Stimulated activated CD8-positive, alpha-beta memory T cell treated with anti-CD3 and anti-CD28 coated beads, Interleukin-2, amount 100 ng/mL, for 1 hour (primary cell): ENCODE measurements at places on chromosomes 12 and 14.
A peak's percentile ranks its signal among the peaks of the same experiment; 100 is the strongest.

DNA sequence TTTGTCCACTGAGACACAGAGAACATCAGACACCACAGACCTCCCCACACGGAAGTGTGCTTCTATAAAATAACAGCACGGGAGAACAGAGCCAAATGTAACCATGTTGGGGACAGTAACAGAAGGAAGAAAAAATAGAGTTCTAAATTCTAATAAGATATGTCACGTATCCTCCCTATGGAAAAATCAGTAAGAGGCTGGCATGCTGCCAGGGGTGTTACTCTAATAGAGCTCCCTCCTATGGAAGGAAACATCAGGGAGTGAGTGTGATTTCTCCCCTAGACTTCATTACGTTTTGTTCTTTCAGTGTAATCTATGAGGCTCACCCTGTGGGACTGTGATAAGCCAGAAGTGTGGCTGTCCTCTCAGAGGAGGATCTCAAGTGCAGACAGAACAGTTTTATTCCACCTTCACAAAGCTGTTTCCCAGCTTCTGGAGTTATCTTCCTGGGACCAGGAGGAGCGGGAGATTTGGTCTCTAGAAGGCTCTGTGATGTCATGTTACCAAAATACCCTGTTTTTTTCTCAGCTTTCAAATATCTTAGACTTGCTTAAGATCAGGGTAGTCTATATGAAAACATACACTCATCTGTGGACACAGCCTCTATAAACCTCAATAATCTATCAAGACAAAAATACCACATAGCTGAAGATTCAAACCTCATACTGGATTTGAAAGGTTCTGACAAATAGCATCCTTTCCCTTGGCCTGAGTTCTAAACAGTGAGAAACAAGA lies 69.3 kb downstream of the ZFC3H1 start:
- DNase-seq, result no peak

GRCh38 chr14:75440733-75441477 lies 13.1 kb downstream of the JDP2 start:
- no peak for DNase-seq

DNA sequence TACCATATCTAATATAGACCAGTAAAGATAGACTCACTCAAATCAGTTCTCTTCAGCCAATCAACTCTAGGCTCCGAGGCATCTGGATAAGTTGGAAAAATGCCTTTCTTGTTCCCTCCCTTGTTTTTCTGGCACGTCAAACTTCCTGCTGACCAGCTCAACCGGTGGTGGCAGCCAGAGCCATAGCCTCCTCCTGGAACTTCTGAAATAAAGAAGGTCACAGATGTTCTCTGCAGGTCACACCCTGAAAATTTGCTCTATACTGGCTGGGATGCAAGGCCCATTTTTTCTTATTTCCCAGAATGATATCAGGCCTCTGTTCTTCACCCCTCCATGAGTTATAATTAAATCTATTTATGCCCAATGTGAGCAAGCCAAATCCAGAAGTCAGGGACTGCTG lies 81.9 kb downstream of the BMP4 start:
- no peak for DNase-seq

DNA sequence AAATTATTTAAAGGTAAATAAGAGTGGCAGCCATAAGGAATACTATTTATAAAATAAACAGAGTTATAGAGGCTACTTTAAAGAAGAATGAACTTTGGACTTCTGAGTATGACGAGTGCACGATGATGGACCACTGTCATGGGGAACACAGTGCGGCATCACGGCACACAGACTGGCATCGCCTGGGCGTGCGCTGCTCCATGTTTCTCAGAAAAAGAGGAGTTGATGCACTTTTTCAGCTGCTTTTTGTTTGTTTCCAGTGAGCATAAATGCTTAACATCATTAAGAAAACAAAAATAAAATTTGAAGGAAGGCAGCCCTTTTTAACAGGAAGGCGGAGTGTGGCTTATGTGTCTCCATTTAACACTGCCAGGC lies 23.3 kb upstream of the EAPP start:
- no peak for DNase-seq

DNA sequence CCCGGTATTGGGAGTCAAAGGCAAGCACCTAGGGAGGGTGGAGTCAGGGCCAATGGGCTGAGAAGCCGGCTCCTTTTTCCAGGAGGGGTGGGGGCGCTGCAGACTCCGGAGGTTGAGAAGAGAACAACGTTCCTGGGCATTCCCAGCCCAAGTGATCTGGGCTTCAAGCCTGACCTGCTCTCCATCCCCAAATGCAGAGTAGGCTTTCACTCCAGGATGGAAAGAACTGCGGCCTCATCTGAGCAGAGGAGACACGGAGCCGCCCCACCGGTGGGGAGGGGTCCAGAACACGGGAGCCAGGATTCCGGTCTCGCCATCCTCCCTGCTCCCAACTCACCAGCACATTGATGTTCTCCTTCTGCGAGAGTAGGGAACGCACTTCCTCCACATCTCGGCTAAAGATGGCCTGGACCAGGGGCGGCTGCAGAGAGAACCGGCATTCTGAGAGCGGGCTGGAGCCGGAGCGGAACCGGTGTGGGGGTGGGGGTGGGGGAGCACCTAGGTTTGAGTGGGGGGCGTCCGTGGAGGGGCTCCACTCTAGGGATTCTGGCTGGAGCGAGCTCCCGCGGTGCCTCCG lies 605 bp downstream of the ANKRD52 start:
- no peak for DNase-seq

DNA sequence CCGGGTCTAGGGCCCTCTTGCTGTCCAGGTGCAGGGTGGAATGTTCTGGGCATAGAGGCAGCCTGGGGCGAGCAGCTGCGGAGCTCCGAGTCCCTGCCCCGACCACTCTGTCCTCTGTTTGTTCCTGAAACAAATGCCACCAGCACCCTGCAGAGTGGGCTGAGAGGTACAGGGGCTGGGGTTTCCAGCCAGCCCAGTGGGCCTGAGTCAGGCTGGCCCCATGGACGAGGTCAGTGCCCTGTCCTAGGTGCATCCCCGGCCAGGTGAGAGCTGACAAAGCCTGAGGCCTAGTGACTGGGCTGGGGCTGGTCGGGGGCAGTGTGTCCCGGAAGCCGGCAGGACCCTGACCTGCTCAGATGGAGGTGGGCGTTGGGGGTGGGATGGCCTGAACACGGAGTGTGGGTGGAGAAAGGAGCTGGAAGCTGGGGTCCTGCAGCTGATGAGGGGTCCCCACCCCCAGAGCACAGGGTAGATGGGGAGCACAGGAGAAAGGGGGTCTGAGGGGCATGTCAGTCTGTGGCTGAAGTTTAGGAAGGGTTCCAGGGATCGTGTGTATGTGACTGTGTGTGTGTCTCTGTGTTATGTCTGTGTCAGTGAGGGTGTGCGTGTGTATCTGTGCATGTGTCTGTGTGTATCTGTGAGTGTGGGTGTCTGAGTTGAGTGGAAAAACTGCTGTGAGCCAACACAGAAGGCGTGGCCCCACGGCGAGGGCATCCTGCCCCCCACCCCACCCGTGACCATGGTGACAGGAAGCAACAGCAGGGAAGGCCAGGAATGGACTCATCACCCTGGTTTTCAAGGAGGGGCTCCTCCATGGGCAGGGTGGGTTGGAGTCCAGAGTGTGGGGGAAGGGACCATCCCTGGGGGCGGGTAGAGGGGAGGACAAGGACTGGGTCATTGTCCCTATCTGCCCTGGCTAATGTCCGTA lies 2.4 kb upstream of the CRIP1 start:
- peak; percentile 43 for DNase-seq

- DNase-seq, result no peak
Observed at GRCh38 chr14:36293824-36294223, 26.6 kb downstream of the MBIP start.

DNA sequence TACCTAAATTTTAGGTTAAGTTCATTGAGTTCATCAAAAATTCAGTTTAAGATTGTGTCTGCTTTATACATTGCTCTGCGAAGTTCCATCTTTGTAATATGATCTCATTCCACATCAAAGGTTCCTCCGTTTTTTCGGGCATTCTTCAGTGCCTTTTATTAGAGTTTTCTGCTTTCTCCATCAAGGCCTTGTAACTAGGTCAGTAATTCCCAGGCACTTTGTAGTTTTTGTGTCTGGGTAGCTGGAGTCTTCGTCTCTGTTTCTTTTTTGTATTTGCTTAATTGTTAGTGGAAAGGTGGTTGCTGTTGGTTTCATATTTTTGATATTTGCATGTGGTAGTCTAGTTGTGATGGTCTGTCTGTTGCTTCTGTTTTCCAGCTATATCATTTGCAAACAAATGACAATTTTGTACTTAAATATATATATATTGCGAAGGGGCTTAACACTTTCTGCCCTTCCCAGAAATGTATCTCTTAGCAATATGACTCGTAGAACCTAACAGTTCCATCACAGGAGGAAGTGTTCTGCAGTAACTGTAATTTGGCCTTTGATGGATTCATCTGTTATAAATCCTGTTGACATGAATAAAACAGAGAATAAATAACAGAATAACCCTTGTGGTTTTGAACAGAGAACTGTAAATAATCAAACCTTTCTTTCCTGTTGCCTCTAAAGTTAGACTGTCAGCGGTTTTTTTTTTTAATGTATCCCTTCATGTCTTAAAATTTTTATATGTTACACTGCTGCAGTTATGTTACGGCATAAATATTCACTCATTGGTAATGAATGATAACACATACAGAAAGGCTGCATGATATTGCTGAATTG lies 88.4 kb upstream of the DYNC1H1 start:
- no peak for DNase-seq

DNA sequence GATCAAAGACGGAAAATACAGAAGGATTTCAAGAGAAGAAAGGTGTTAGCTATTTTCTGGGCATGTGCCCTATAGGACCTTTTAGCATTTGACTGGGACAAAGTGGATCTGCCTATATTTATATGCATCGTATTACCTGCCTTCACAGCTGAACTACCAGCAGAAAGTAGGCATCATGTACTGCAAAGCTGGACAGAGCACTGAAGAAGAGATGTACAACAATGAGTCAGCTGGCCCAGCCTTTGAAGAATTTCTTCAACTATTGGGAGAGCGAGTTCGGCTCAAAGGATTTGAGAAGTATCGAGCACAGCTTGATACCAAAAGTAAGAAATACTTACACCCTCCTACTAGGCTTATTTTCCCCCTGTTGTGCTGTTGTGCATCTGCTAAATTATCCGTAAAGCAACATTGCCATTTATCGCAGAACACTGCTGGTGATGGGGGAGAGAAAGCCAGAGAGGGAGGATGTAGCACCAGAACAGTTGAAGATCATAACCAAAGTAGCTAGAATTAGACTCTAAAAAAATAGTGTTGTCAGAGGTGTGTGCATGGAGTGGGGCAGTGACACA lies 282.0 kb upstream of the RGS6 start:
- DNase-seq, result no peak

- no peak for DNase-seq
Observed at GRCh38 chr12:42779186-42779859, 189.8 kb upstream of the PRICKLE1 start.

GRCh38 chr12:107493135-107493494 lies 192.5 kb upstream of the PWP1 start:
- DNase-seq, result no peak

DNA sequence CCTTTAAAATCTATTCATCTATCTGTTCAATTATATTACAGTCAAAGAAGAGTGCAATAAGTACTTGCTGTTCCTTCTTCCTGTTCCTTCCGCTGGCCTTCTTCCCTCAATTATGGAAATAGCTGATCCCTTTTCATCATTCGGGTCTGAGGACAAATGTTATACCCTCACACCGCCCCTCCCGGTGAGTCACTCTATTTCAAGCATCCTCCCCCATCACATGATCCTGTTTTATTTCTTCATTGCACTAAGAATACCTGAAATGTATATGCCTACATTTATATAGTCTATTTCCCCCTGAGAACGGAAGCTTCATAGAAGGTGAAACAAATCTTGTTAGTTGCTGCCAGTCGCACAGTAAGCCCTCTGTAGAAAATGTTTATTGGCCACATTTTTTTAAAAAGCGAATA lies 2.5 kb downstream of the SLC38A1 start:
- DNase-seq, result no peak

- DNase-seq, result no peak
Observed at GRCh38 chr12:48001505-48002413, 2.5 kb downstream of the COL2A1 start.

DNA sequence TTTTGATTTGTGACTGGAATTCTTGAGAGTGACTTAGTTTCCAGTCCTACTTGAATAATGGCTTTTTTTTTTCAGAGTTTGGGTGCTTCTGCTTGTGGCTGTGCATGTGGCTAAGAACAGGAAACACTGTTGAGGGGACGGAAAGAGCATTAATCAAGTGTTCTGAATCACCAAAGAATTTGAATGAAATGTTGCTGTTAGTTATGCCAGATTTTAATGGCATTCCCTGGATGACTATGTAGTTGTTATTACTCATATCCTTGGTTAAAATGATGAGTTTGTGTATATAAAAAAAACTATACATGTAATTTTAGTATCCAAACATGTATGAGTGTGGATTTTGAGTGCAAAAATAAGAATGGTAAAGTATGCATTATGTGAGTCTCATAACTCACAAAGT lies 347.9 kb downstream of the BCAT1 start:
- no peak for DNase-seq

DNA sequence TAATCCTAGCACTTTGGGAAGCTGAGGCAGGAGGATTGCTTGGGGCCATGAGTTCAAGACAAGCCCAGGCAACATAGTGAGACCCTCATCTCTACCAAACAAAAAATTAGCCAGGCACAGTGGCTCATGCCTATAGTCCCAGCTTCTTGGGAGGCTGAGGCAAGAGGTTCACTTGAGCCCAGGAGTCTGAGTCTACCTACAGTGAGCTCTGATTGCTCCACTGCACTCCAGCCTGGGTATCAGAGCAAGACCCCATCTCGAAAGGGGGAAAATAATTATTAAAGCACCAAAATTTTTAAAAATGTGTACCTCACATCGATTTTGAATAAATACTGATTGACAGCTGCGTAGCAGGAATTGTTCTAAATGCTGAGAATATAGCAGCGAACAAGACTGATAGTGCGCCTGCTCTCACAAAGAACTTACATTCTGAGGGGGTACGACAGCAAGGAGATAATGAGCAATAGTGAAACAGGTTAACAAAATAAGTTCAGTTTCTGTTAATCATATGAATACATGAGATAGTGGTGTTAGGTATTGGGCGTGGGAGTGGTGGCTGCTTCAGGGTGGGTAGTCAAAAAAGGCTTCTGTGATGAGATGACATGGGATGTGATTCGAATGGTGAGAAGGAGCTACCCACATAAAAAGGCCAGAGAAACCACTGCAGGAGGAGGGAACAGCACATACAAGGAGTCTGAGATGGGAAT lies 19.6 kb downstream of the HCFC2 start:
- no peak for DNase-seq

DNA sequence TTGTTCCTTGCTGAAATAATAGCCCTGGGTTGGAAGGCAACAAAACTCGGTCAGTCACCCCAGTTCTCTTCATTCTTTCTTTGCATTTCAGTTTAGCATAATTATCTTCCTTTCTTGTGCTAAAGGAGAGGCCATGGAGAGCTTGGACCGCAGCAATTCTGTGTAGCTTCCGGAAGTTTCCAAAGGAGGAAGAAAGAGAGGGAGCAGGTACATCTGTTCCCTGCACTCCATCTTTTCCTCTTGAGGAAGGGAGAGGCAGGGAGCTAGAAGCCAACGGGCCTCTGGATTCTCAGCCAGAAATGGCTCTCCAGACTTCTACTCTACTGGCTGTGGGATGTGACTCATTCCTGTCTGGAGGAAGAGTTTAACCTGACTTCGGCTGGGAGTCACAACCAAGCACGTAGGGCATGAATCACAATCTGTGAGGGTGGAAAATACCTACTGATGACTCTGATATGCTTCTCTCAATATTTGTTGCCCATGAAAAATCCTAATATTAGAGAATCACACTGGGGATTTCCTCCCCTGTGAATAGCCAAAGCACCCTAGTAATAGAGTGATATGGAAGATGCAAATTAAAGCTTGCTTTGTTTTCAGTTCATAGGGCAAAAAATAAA lies 17.0 kb downstream of the ANO6 start:
- no peak for DNase-seq

GRCh38 chr12:27814851-27815591 lies 35.0 kb upstream of the MANSC4 start:
- DNase-seq, result no peak
